Lower leg skin (tissue), 4 donors: ENCODE measurements at places on chromosomes 11 and 22. TPM values are rescaled to one million over a fixed set of nuclear protein-coding genes. Genes with fewer than 3 reads are reported as not detected.

DNA sequence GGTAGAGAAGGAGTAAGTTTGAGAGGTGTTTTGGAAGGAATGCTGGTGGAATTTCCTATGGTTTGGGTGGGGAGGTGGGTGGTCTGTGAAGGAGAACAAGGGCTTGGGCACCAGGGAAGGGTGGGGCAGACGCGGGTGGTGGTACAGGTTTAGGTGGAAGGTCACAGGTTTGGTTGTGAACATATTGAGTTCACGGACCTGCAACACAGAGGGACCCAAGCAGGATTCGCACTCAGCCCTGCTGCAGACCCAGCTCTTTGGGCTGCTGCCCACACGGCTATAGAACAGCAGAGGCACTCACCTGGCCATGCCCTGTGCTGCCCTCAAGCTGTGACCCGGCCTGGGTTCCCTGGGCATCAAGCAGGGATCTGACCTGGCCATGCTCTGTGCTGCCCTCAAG is 33.5 kb upstream of the EMID1 start:
- DNase-seq: no peak

DNA sequence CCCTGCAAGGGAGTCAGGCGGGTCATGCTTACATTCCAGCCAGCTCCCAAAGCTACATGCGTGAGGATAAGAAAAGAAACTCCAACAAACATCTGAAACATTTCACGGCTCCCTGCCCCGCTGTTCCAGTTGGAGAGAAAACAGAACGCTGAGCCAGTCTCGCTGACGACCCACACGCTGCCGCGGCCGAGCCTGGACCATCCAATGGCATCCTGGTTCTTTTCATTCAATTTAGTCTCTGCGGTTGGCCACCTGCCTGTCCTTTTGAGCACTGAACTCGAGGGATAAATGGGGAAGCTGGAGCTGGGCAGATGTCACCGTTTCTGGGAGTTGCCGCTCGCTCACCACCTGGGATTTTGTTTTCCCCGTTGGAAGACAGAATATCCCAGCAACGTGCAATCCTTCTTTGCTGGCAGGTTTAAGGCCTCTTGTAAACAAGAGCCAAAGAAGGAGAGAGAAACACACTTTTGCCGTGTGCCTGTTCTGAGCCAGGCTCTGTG is 45.3 kb upstream of the SHISAL1 start:
- DNase-seq: no peak

- DNase-seq: no peak
Measured at GRCh38 chr11:73175551-73176144, 33.5 kb upstream of the FCHSD2 start.

BAIAP2L2 gene
- total RNA-seq: 1.9 TPM

KDELR3 gene
- total RNA-seq: 5.1 TPM

GRCh38 chr11:107824668-107825369 is 33.8 kb downstream of the SLC35F2 start:
- no peak for DNase-seq

DNA sequence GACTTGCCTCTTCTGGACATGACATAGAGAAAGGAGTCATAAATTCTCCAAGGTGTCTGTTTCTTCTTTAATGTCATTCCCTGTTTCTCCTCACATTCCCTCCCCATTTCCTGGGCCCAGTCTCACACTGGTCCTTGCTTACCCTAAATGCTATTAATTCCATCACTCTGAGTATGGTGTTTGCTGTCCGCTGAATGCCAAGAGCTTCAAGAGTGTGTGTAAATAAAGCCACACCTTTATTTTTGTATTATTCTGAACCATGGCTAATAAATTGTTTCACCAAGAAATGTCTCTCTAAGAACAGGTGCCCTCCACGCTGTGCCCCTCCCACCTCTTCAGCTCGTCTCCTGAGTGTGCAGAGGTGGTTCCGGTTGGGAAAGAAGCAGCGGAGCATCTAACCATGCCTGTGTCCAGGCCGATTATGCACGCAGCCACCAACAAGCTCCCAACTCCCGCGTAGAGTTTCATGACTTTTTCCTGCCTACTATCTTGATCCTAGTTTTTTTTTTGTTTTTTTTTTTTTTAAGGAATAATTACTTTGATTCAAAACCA is 8.6 kb downstream of the TMEM121B start:
- DNase-seq: no peak
